ENCODE measurements at places on chromosomes 7 and 10.

GRCh38 chr10:86644152-86644793 is 10.1 kb upstream of the OPN4 start:
- DNase-seq: no peak

- DNase-seq: no peak
These were observed 30.6 kb upstream of the INSYN2A start for GRCh38 chr10:127227027-127227426.

- DNase-seq: no peak
These were observed 491.1 kb upstream of the KLF6 start for GRCh38 chr10:4276151-4276550.

DNA sequence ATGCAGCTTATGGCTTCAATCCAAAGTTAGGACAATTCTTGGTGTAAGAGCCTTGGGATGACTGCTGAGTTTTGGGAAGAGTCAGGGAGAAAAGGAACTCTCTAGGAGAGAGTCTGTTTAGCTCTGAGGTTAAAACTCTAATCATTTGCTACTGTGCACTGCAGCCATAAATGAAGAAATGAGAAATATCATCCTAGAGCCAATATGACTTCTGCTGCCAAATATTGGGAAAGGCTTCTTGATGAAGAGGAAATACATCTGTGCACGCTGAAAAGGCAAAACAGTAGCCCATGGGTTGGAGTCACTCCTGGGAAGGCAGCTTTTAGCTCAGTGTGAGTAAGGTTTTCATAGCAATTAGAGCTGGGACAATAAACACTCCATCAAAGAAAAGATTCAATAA is 308.8 kb downstream of the SFMBT2 start:
- DNase-seq: no peak

DNA sequence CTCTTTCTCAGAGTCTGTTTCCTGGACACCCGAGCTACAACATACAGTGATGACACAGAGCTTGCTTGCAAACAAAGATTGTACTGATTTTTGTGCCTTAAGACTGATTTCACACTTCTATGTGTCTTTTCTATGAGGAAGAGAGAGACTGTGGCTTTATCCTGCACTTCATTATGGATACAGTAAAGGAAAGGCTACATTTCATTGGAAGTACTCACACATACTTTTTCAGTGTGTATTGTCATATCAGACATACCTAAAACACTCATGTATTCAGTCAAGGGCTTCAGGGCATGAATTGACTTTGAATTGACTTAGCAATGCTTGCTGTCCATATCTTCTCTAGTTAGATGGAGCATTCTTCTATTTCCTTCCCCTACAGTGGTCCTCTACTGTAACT is 135.5 kb upstream of the IMMP2L start:
- no peak for DNase-seq

GRCh38 chr10:96556003-96556402 is 30.8 kb downstream of the TM9SF3 start:
- DNase-seq: no peak

DNA sequence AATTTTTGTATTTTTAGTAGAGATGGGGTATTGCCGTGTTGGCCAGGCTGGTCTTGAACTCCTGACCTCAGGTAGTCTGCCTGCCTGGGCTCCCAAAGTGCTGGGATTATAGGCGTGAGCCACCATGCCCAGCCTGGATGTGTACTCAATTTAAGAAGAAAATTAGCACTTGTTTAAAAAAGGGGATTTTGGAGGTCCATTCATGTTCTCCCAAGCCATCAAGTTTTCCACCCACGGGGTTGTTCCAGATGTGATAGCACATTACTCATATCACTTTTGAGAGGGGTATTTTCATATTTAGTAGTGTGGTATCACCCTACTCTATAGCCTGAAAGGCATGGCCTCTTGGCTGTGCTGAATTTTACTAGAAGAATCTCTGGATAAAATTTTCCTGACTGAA is 10.5 kb upstream of the SLC26A3 start:
- DNase-seq: no peak

DNA sequence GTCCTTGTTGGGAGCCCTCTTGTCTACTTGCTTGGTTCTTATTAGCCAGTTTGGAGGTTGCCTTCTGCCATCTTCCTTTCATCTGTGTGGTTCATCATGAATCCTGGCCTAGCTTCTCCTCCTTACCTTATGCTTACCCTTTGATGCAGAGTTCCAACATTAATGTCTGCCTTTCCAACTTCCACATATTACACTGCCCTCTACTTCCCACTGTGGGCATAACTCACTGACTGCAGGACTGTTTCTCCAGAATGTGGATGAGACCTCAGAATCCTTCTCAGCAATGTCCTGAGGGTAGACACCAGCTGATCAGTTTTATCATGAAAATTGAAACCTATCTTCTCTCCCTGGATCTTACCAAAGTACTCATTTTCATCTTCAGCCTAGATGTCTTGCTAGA is 491.0 kb downstream of the LRMDA start:
- no peak for DNase-seq

- no peak for DNase-seq
These were observed 83.4 kb downstream of the ZNF365 start for GRCh38 chr10:62457598-62457997.

GRCh38 chr7:48074204-48074654 is 14.8 kb upstream of the UPP1 start:
- no peak for DNase-seq

GRCh38 chr10:5609952-5610616 is 56.3 kb downstream of the ASB13 start:
- DNase-seq: no peak

- DNase-seq: no peak
These were observed 98.9 kb downstream of the KMT2C start for GRCh38 chr7:152336754-152337368.

GRCh38 chr7:152568972-152569371 is 107.0 kb downstream of the XRCC2 start:
- DNase-seq: no peak

DNA sequence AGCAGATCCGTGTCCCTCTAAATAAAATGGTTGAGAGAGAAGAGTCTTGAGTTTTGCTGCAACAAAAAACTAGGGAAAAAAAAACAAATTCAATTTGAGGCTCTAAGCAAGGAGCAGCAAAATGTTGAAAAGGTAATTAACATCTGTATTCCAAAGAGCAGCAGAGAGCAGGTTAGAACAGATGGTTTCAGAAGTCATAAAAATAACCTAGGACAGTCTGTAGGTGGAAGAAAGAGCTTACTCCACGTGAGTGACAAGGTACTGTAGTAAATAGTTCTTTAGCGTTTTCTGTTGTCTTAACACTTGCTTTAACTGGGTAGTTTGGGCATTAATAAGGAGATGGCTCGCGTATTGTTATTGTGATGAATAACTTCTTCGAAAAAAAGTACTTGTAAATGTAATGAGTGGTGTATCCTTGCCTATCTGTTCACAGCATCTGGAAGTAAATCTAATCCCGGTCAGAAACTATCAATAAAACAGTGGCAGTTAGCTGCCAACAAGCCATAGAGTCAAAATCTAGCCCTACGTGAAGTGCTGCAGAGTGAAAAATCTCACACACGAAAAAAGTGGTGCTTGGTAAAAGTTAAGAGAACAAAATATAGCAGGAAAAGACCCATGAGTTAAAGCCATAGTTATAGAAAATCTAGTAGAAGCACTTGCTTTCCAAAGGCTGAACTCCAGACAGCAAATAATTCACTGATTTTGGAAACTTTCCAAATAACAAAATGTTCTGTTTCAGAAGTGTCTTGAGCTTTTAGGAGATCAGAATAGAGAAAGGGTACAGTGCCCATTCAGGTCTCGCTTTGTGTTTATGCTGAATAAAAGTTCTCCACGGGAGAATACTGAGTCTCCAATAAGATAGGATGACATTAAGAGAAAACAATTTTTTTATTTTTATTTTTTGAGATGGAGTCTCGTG is 49.3 kb upstream of the PARD3 start:
- DNase-seq: no peak

- DNase-seq: no peak
These were observed 89.6 kb downstream of the VTI1A start for GRCh38 chr10:112536663-112537062.

DNA sequence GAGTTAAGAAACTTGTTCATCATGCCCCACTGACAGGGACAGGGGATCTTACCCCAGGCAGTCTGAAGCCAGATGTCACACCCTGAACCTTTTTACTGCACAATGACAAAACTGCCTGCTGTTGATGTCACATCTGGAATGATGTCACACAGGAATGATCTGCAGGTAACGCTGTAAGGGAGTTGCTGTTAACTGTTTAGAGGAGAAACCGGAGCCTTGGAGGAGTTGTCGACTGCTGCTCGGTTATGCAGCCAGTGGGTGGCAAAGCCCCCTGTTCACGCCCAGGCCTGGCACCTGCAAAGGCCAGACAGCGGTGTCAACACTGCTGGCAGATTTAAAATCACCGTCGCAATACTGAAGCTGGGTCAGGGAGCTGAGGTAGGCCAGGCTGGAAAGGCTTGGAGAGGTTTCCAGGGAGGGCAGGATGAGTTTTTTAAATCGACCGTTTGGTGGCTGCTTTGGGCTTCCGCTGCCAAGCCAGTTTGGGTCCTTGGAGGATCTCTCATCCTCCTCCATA is 10.0 kb upstream of the SLIT1 start:
- DNase-seq: no peak

DNA sequence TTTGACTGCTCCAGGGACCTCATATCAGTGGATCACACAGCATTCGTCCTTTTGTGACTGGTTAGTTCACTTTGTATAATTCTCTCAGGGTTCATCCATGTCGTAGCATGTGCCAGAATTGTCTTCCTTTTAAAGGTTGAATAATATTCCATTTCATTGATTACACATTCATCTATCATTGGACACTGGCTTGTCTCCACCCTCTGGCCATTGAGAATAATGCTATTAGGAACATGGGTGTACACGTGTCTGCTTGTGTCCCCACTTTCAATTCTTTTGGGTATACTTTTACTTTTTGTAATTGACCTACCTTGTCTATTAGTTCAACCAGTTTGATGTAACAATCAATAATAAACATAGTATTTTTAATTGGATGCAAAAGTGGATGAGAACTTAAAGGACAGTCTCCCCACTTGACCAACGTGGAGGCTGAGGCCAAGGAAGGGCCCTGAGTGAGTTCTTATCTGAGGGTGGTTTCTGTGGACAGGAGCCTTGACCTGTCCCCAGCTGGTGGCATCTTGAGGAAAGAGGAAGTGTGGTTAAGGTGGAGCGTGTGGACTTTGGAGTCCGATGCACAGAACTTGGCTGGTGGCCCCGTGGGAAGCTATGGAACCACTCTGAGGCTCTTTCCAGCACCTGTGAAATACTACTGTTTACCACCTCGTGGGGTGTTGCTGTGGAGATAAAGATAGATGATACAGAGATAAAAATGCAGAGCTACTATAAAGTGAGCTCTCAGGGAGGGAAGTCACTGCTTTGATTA is 16.6 kb downstream of the WDFY4 start:
- no peak for DNase-seq

GRCh38 chr7:118104812-118105441 is 79.0 kb upstream of the LSM8 start:
- DNase-seq: no peak

GRCh38 chr7:47370461-47371042 is 211.4 kb downstream of the TNS3 start:
- no peak for DNase-seq

DNA sequence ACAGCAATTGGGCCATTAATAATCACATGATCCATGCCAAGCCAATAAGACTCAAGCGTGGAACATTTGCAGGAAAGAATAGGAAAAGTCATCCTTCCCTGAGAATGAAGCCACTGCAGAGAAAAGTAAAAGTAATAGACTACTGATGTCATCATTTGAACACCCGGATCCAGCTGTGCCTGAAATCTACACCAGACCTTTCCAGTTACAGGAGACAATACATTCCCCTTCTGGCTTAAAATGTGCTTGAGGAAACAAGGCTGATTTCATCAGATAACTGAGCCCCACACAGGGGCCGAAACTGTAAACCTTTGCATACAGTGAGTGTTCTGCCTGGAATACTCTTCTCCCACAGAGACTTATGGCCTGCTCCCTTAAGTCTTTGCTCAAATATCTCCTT is 232.8 kb downstream of the KCNMA1 start:
- DNase-seq: no peak

DNA sequence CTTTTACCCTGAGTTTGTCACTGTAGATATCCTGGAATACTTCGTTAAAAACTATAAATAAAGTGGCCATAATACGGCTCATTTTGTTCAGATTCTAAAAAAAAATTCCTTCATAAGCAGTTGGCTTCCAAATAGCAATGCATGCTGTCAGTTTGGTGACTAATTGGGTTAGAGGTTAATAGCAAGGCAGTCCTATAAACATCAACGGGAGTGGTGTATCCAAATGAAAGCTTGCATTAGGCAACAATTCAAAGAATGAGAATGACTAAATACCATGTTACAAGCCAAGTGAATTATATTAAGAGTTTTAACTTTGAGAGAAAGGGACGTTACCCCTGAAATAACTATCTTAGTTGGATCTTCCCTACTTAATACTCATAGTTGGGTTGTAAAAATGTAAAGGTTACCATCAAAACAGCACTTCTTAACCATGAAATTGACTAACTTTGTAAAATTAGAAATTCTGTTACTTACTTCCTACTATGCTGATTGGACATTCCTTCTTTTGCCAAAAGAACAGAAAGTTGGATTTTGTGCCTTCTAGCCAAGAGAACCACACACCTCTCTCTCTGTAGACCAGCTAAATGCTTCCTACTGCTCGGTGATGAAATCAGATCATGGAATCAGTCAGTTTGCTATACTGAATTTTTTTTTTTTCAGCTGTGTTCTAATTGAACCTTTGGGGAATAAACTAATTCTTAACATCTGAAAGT is 98.0 kb downstream of the KAT6B start:
- no peak for DNase-seq

DNA sequence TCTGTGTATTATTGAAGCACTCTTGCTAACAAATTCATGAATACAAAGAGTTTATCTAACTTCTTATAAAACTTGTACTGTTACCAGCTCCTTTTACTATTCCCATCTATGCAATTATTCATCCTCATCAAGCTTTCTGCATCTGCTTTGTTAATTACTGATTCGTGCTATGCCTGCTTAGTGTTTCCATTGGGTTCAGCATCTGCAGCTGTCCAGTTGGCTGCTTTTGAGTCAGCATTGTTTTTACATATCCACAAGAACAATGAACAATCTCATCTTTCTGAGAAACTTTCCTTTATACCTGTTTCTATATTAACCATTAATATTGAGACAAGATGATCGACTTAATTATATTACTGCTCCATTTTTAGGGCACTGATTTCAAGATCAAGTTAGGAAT is 19.6 kb upstream of the ANLN start:
- DNase-seq: no peak

DNA sequence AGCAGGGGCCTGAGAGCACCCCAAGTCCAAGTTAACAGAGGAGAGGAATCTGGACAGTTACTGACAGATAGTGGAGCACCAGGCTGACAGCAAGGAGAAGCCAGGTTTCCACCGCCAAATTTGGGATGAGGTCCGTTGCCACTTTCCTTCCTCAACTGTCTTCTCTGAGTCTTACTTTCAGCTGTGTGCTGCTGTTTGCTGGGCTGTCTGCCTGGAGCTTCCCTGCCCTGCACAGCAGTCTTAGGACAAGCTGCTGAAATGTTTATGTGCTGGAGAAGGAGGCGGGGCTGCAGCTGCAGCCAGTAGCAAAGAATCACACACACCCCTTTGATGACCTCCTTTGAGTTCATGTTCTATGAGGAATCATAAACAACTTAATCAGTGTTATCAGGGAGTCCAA is 17.4 kb upstream of the CYP3A7 start:
- DNase-seq: no peak

Data from progenitor cell of endocrine pancreas (in vitro differentiated cells).